Activated naive CD4-positive, alpha-beta T cell treated with anti-CD3 and anti-CD28 coated beads, Interleukin-2, amount 50 U/mL, for 72 hours (primary cell): ENCODE measurements at places on chromosomes 7 and 10. TPM values are rescaled to one million over a fixed set of nuclear protein-coding genes. Genes with fewer than 3 reads are reported as not detected.

The FAM25G gene
- not detected for total RNA-seq

The CYCS gene
- 172 TPM for total RNA-seq

The ACBD7 gene
- total RNA-seq, result 2.4 TPM

GRCh38 chr7:154287356-154287755, 235.2 kb downstream of the DPP6 start:
- DNase-seq, result no peak

- DNase-seq, result no peak
These were observed 50.5 kb upstream of the FOXK1 start for GRCh38 chr7:4631380-4632179.

DNA sequence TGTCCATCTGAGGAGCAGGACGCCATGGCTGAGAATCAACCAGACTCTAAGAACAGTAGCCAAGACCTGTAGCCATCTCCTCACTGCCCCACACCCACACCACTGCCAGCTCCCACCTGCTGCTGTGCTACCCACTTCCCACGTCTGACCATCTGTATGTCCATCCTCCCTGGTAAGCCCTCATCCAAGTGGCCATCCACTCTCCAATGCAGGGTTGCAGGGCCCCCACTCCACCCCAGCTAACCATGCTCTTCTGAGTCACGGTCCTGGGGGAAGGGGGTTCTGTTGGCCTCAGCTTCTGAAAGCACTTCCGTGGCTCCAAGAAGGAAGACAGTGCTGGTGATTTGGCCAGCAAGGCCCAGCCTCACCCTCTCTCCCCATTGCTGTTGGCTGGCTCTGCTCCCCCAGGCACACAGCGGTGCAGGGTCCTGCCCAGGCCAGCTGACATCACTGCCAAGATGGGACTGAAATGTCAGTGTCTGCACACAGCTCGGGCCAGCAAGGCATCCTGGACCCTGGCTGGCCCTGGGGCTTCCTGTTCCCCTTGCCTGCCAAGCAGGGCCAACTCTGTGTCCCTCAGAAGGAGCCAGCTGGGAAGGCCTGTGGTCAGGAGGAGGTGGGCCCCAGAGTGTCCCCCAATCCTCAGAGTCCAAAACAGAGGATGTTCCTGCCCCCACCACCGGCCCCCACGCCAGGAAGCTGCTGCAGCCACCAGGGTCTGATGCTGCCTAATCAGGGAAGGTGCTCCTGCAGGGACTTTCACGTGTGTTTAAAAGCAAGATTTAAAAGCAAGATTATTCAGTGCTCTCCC, 17.5 kb downstream of the RASGEF1A start:
- DNase-seq, result peak; percentile 34

DNA sequence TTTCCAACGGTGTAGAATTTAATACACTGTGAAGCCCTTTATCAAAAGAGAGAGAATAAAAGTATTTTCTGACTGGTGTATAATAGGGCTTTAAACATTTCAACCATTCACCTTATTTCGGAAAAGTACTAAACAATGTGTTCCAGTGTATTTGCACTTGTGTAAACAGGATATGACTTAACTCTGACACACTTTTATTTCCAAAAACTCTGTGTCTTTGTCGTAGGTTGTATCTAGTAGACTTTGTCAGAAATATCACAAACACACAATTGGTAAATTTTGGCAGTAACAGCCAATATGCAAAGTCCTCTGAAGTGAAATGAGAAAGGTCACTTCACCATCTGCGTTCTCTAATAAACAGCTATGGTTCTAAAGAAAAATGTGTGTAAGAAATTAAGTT, 10.3 kb upstream of the TSPAN13 start:
- DNase-seq, result no peak

- no peak for DNase-seq
These were observed 17.9 kb upstream of the CSGALNACT2 start for GRCh38 chr10:43120116-43120928.

GRCh38 chr7:134476044-134476443, 17.1 kb upstream of the AKR1B1 start:
- no peak for DNase-seq
